Fibroblast of upper back skin (primary cell): ENCODE measurements at places on chromosomes 3 and 15.

- DNase-seq: peak; percentile 54
These were observed 6.9 kb upstream of the CFAP20DC start for GRCh38 chr3:59056706-59057105.

DNA sequence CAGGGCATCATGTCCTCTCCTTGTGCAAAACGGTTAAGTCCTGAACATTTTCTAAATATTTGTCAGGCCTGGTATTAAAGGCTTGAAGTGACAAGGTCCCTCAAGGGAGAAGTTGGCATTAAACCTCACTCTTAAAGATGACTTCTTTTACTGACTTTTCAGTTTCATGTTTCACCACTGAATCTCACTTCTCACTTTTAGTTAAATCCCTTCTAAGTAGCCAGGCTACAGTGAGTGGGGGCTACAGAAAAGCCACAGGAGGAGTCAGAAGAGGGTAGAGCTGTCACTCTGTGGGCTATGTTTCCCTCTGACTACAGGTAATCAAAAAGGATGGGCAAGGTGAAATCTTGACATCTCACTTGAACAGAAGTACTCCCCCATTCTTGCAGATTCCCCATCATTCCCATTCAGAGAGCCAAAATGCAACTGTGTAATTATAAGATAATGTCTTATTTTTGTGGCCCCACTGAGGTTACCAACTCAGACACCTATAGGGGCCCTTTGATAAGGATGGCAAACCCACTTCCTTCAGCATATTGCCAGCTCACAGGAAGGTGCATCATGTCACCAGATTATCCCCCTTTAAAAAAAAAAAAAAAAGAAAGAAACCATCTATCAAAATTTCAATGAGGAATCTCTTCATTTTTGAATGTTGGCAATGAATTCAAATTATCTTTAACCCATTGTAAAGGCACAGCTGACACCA is 790.1 kb upstream of the CFAP20DC start:
- DNase-seq: no peak

DNA sequence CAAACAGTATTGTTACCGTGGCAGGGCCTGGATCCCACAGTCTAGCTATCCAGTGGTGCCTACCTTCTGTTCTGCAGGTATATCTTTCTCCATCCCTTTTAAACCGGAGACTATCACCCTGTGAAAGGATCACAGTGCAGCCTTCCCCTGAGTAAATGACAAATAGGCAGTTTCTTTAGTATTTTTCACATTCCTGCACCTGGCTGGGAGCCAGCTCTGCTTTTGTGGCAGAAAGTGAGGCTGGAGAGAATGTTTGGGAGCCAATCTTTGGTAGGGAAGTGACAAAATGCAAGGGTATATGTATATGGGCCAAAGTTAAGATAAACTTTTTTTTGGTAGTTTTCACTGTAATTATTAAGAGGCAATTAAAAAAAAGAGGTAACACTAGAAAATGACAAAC is 54.8 kb downstream of the ARHGEF26 start:
- DNase-seq: peak; percentile 11

GRCh38 chr3:146892041-146892440 is 286.9 kb upstream of the PLSCR5 start:
- no peak for DNase-seq

DNA sequence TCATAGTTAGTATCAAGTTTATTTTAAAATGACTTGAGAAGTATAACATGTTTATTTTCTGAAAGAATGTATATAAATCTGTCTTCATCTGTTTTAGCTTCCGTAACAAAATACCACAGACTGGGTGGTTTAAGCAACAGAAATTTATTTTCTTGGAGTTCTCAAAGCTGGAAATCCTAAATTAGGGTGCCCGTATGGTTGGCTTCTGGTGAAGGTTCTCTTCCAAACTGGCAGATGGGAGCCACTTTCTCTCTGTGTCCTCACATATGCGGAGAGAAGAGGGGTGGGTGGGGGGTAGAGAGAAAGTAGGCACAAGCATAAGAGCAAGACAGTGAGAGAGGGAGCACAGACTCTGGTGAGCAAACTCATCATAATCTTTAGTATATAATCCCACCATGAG is 142.3 kb downstream of the ZIC1 start:
- DNase-seq: no peak

DNA sequence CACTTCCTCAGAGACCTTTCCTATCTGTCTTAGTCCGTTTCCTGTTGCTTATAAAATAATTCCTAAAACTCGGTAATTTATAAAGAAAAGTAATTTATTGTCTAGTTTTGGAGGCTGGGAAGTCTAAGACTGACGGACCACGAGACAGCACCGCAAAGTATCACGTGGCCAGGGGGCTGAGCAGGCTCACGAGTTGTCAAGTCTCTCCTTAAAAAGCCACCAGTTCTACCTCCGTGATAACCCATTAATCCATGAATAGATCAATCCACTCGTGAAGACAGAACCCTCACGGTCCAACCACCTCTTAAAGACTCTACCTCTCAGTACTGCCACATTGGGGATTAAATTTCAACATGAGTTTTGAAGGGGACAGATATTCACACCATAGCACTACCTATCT is 821 bp downstream of the LINS1 start:
- DNase-seq: no peak

- DNase-seq: no peak
These were observed 85.1 kb downstream of the ZBTB20 start for GRCh38 chr3:115062009-115062408.

- peak; percentile 47 for DNase-seq
These were observed 227.5 kb downstream of the ALCAM start for GRCh38 chr3:105594219-105594618.

- no peak for DNase-seq
These were observed 80.1 kb downstream of the SRGAP3 start for GRCh38 chr3:9169326-9169725.

DNA sequence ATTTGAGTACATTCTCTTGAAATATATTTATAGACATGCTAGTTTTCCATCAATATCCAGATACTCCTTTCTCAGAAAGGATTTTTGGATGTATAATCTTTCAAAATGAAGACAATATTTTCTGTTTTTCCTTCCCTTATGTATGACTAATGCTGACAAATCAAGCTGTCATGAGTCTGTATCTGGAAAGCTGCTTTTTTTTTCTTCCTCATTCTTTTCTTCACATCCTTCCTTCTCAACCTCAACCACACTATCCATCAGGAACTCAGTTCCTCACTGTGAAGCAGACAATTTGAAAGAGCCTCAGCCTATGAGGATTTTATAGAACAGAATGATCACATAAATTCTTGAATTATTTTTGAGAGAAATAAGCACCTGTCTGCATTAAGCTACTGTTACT is 335.9 kb upstream of the EPHA6 start:
- peak; percentile 3 for DNase-seq

DNA sequence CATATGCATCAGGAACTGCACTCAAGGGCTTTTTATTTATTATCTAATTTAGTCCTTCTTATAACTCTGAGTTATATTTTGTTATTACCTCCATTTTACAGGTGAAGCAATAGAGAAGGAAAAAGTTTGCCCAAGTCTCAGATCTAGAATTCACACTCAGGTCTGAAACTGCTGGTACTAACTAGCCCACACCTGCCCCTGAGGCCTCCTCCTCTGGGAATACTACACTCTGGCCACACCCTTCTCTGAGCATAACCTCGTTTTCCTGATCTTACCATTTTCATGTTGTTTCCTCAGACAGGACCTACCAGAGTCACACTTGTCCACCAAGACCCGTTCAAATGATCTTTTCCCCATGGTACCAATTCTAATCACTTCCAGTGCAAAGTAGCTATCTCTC is 94.1 kb upstream of the CHRM5 start:
- DNase-seq: no peak

DNA sequence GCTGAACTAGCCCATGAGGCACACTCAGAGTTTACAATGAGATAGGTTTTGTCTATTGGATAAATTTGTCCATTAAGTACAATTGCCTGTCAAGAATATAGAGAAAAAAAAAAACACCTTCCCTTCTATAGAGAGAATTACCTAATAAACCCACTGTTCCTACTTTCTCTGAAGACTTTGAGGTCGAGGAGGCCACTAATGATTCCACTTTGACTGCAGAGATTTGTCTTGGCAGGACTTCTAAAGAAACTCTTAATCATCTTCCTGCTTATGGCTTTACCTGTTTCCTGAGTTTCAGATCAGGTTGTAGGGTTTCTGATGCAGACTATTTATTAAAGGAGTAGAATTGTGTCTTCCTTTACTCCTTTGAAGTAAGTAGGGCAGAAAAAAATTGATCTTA is 342.4 kb upstream of the KCNMB2 start:
- DNase-seq: no peak

GRCh38 chr3:133159498-133160475 is 121.6 kb downstream of the TMEM108 start:
- DNase-seq: no peak

DNA sequence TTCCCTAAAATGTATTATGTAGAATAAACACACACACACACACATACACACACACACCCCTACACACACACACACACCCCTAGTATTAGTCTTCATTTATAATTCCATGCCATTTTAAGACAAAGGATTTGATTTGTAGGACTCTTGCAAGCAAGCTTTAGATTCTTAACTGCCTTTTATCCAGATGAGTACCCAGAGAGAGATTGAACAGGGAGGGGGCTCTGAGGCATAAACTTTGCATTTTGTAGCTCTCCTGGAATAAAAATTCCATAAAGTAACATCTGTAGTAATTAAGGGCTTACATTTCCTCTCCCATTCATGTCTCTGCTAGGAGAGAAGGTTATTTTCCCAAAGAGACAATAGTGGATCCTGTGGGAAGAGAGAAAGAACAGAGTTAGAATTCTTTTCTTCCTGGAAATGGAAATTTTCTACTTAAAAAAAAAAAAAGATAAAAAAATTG is 479.4 kb downstream of the RBMS3 start:
- no peak for DNase-seq

- no peak for DNase-seq
These were observed 21.1 kb downstream of the GCNT3 start for GRCh38 chr15:59632714-59633113.

DNA sequence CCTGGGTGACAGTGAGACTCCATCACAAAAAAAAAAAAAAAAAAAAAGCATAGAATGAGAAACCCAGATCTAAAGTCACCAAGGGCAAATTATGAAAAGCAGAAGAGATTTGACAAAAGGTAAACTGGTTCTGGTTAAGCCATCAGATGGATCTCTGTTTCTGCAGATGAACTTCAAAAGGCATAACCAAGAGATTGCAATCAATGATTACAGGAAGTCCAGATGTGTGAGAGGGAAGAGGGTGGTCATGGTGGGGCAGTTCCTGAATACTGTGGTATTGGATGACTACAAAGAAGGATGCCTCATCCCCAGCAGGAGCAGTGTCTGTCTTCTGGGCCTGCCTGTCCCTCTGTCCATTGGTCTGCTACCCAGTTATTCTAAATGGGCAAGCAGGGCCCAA is 3.8 kb downstream of the P4HTM start:
- no peak for DNase-seq

DNA sequence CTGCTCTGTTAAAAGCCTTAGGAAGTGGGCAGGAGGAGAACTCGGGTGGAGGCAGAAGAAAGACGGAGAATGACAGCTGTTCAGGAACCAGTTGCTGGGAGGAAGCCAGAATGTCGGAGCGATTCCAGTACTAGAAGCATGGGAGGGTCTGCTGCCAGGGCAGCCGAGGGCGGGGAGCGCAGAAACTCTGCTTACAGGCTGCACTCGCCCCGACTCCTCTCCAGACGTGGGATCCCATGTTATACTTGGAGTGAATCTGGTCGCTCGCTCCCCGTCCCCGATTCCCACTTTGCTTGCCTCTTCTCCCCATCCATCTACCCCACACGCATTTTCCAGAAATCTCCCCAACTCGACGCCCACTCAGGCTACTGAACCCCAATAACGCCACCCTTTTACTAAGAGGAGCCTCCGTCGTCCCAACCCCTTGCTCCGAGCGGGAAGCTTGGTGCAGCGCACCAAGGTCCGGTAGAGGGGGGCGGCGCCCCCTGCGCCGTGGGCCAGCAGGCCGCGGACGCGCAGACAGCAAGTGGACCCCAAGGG is 665 bp downstream of the GATM start:
- peak; percentile 2 for DNase-seq

GRCh38 chr15:95016511-95017229 is 785.3 kb downstream of the MCTP2 start:
- peak; percentile 17 for DNase-seq

GRCh38 chr3:193704431-193704830 is 111.4 kb downstream of the OPA1 start:
- DNase-seq: no peak

- no peak for DNase-seq
These were observed 83.8 kb downstream of the PLCH1 start for GRCh38 chr3:155661042-155661441.

GRCh38 chr3:37674111-37674510 is 187.6 kb upstream of the CTDSPL start:
- DNase-seq: no peak
